Ovary (tissue), 10 donors: ENCODE measurements at places on chromosomes 1 and 21. TPM values are rescaled to one million over a fixed set of nuclear protein-coding genes. Genes with fewer than 3 reads are reported as not detected.

The SORT1 gene
- total RNA-seq: 16.0 TPM

GRCh38 chr1:7930645-7931445 lies 9.8 kb downstream of the TNFRSF9 start:
- no peak overlapping the region for H3K27ac ChIP-seq
- no peak for DNase-seq
- no peak overlapping the region for H3K4me3 ChIP-seq
- H3K4me1 ChIP-seq: no peaks in the 10 kb centered on the region

GRCh38 chr1:159675046-159675445 lies 39.3 kb downstream of the CRP start:
- H3K27me3 ChIP-seq: no peaks in the 10 kb centered on the region
- H3K36me3 ChIP-seq: no peaks in the 10 kb centered on the region
- no peak overlapping the region for H3K27ac ChIP-seq

The C1orf115 gene
- 13.2 TPM for total RNA-seq

DNA sequence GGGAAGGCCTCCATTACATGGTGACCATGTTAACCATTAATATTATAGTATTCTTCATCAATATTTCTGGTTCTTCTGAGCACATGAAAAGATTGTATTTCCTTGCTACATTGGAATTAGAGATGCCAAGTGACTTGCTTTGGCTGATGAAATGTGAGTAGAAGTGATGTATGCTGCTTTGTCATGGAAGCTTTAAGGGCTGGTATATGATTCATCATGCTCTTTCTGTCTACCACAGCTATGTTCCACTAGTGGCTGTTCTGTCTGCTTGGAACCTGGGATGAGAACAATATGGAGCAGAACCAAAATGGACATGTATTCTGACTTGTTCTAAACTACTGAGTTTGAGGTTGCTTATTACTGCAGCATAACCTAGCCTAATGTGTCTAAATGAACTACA lies 163.3 kb downstream of the TM2D1 start:
- H3K36me3 ChIP-seq: no peaks in the 10 kb centered on the region
- no peaks in the 10 kb centered on the region for H3K27me3 ChIP-seq
- H3K4me1 ChIP-seq: no peaks in the 10 kb centered on the region
- no peak overlapping the region for H3K27ac ChIP-seq

The DIO1 gene
- not detected for total RNA-seq

DNA sequence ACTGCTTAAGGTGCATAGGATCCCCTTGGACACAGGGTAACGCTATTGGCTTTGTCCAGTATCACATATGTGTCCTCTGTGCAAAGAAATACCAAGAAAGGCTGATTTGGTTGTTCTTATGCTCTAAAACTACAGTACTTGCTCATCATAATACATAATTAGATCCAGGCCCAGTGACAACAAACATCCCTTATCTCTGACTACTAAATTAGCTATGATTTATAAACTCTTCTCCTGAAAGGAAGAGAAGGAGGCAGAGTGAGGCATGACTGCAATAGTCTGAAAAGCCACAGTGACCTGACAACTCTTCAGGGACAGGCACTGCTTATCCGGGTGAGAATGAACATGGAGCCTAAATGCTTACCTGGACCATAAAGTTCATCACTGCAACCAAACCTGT lies 30.7 kb downstream of the MGST3 start:
- H3K4me3 ChIP-seq: no peak overlapping the region
- H3K27ac ChIP-seq: no peak overlapping the region
- no peaks in the 10 kb centered on the region for H3K27me3 ChIP-seq
- H3K36me3 ChIP-seq: no peaks in the 10 kb centered on the region
- DNase-seq: no peak

GRCh38 chr1:11550664-11551283 lies 71.8 kb downstream of the DISP3 start:
- H3K36me3 ChIP-seq: no peaks in the 10 kb centered on the region
- H3K4me3 ChIP-seq: no peak overlapping the region
- no peaks in the 10 kb centered on the region for H3K4me1 ChIP-seq
- H3K27me3 ChIP-seq: no peaks in the 10 kb centered on the region
- H3K27ac ChIP-seq: no peak overlapping the region
- peak; percentile 75 for DNase-seq

- no peaks in the 10 kb centered on the region for H3K36me3 ChIP-seq
- no peak overlapping the region for H3K4me3 ChIP-seq
- DNase-seq: no peak
- no peak overlapping the region for H3K27ac ChIP-seq
- no peaks in the 10 kb centered on the region for H3K27me3 ChIP-seq
Measured at GRCh38 chr21:19440792-19441655, 1037.4 kb upstream of the TMPRSS15 start.

DNA sequence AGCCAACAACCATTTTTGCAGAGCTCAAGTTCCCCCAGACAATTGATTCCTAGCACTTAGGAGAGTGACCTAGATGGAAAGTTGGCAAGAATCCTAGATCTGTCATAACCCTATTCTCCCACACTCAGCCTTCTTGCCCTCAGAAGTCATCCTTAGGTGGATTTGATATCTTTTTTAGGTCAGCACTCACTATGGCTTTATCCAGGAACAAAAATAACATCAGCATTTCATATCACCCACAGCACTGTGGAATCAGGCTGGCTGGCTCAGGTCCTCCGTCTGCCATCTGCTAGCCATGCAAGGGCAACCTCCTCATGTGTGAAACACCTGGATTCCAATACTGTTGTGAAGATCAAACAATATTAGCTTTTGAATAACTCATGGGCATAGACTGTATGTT lies 6.0 kb downstream of the DPT start:
- peaks cover 12% of the 10 kb centered on the region for H3K4me1 ChIP-seq
- no peaks in the 10 kb centered on the region for H3K36me3 ChIP-seq
- DNase-seq: no peak
- no peak overlapping the region for H3K27ac ChIP-seq
- H3K4me3 ChIP-seq: no peak overlapping the region

The ALX3 gene
- 0.20 TPM for total RNA-seq

The SMCP gene
- total RNA-seq: not detected

The CHD1L gene
- total RNA-seq: 23.0 TPM

DNA sequence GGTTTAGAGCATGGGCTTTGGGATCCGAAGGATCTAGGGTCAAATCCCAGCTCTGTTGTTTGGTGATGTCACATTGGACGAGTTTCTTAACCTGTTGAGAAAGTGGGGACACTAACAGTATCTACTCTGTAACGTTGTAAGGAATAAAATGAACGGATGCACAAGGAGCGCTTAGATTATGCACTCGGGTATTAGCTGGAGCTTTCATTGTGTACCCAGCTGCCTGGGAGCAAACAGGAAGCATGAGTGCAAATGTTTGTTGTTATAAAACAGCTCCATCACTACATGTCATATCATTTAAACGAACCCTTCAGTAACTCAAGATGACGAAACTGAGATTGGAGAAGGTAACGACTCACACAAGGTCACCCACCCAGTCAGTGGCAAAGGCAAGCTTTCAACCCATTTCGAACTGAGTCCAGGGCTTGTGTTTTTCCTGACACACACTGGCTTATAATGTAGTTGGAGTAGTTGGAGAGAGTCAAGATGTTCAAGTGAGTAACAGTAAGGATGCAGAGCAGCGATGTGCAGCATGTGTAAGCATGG lies 16.2 kb upstream of the SLC6A17 start:
- no peak overlapping the region for H3K27ac ChIP-seq
- no peak overlapping the region for H3K4me3 ChIP-seq
- H3K36me3 ChIP-seq: no peaks in the 10 kb centered on the region
- H3K27me3 ChIP-seq: no peaks in the 10 kb centered on the region

DNA sequence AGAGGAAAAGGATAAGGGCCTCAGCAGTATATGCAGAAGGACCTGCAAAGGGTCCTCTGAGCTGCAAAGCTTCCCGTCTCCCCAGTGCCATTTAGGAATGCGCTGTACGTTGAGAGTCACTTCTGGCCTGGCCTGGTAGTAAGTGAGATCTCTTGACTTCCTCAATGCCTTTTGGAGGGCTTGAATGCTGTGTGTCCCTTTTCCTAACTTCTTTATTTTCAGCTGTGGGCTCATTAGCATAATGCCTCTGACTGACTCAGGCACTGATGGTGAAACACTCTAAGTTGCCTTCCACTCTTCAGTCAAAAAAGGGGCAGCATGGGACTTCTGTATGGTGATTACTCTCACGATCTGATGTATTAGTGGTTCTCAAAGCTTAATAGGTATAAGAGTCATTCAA lies 49.9 kb downstream of the XCL1 start:
- H3K27me3 ChIP-seq: no peaks in the 10 kb centered on the region
- no peaks in the 10 kb centered on the region for H3K36me3 ChIP-seq
- no peak overlapping the region for H3K4me3 ChIP-seq
- no peak overlapping the region for H3K27ac ChIP-seq
- H3K4me1 ChIP-seq: no peaks in the 10 kb centered on the region

The SLC16A1 gene
- 20.3 TPM for total RNA-seq

The FBXO2 gene
- 1.3 TPM for total RNA-seq

- no peak overlapping the region for H3K27ac ChIP-seq
- no peak overlapping the region for H3K4me3 ChIP-seq
- no peaks in the 10 kb centered on the region for H3K27me3 ChIP-seq
- no peak for DNase-seq
- H3K36me3 ChIP-seq: no peaks in the 10 kb centered on the region
Measured at GRCh38 chr1:93537396-93537795, 89.5 kb downstream of the FNBP1L start.

DNA sequence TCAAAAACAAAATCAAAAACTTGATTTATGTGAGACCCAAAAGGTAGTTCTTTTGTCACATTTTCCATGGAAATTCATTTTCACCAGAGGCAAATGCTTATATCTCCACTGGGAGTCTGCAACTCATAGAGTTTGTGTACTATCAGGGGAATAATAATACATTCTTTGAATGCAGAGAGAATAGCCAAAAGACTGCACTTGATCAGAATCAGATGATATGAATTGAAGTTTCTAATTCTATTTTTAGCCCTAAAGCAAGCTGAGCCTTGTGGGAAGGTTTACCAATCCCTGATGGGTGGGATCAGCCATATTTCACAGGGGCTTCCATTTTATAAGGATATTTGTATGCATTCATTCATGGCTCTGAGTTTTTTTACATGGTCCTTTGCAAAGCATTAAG lies 49.6 kb downstream of the TSEN15 start:
- DNase-seq: no peak
- no peaks in the 10 kb centered on the region for H3K4me1 ChIP-seq
- H3K27me3 ChIP-seq: no peaks in the 10 kb centered on the region
- no peaks in the 10 kb centered on the region for H3K36me3 ChIP-seq
- H3K27ac ChIP-seq: no peak overlapping the region

DNA sequence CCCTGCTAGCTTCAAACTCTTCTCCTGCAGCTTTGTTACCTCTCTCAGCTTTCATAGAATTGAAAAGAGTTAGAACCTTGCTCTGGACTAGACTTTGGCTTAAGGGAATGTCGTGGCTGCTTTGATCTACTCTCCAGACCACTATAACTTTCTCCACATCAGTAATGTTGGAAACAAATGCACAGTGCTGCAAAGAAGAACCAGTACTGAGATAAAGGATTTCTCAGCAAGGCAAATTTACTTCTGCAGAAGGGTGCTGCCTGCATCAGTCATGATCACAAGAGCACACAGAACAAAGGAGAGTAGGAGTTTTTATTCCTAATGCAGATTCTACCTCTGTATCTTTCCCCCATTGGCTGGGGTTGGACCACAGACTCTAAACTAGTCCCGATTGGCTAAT lies 621.6 kb upstream of the CHRM3 start:
- no peaks in the 10 kb centered on the region for H3K36me3 ChIP-seq
- no peak overlapping the region for H3K4me3 ChIP-seq
- no peaks in the 10 kb centered on the region for H3K27me3 ChIP-seq
- H3K27ac ChIP-seq: no peak overlapping the region
- DNase-seq: no peak

- no peaks in the 10 kb centered on the region for H3K4me1 ChIP-seq
- no peak overlapping the region for H3K27ac ChIP-seq
- H3K27me3 ChIP-seq: no peaks in the 10 kb centered on the region
- no peak for DNase-seq
Measured at GRCh38 chr1:209607102-209607794, 23.7 kb downstream of the CAMK1G start.
